ENCODE measurements at places on chromosomes 2 and 18. TPM values are rescaled to one million over a fixed set of nuclear protein-coding genes. Genes with fewer than 3 reads are reported as not detected.

The TOGARAM2 gene
- total RNA-seq, result 0.23 TPM

The HNRNPLL gene
- 26.6 TPM for total RNA-seq

The NTSR2 gene
- not detected for total RNA-seq

The KCNE4 gene
- 0.83 TPM for total RNA-seq

The RPRM gene
- not detected for total RNA-seq

The ICOS gene
- not detected for total RNA-seq

The INHA gene
- total RNA-seq, result 0.35 TPM

The C2orf92 gene
- 1.1 TPM for total RNA-seq

All from A549 treated with CORT108297 at 1 μM for 4 hours (cell line).